Kidney tubule cell (primary cell): ENCODE measurements at places on chromosomes 4 and X.

- no peak for DNase-seq
These were observed 60.7 kb upstream of the PLAC1 start for GRCh38 chrX:134718966-134719317.

DNA sequence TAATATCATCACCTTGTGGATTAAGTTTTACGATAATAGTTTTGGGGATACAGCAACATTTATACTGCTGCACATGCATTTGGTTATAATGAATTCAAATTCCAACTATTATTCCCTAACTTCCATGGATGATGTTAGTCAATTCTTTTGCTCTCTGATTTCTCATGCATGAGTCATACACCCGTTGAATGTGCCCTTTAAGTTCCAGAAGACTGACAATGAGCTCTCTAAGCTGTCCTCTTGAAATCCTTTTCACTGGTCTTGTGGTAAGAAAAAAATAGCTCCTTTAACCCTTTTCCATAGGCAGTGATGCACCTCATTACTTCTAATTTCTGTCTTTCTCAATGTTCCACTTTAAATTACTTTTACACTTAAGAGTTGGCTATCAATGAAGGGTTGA lies 1095.2 kb upstream of the POU3F4 start:
- DNase-seq = peak; percentile 57

GRCh38 chr4:168978001-168978700 lies 31.9 kb downstream of the CBR4 start:
- peak; percentile 85 for DNase-seq

DNA sequence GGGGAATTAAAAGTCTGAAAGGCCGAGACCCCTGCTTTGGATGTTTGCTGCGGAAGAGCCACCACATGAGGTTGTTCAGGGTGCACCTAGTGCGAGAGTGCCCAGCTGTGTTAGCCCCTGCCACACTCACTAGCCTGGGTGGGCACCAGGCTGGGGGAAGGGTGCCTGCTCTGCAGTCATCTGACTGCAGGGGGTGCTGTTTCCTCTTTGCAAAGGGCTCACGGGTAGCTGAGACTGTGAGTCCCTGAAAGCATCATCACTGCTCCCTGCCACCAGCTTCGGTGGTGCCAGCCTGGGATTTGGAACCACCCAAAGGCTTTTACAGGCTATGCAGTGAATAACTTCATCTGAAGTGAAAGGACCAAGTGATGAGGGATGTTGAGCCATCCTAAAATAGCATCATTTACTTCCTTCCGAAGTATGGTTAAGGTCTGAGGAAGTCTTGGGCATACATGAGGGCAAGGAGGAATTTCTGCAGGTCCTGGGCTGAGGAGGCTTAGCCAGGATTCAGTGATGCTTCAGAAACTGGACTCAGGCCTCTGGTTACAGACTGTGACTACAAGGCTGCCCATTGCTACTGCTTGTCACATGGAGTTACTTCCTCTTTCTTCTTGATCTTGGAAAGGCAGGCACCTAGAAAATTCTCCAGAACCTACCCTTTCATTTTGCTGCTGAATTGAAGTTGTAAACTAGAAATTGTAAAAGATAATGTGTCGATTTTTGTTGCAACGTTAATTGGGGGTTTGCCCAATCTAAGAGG lies 293.2 kb upstream of the PRPS2 start:
- no peak for DNase-seq

- DNase-seq = no peak
These were observed 81.7 kb downstream of the AFAP1 start for GRCh38 chr4:7857993-7858392.

GRCh38 chrX:97021680-97022079 lies 138.0 kb downstream of the RPA4 start:
- no peak for DNase-seq

DNA sequence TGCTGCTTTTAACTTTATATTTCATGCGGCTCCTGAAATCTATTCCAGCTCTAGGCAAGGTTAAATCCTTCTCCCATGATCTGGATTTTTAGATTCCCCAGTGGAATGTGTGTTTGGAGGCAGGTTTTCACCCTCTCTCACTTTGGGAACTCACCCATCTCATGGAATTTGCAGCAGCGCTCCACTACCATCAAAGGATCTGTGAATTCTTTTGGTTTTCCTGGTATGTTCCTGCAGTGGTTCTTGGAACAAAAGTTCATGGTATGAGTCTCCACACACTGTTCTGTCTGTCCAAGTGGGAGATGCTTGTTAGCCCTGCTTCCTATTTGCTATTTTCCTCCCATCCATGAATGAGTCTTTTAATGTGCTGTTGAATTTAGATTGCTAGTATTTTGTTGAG lies 14.0 kb downstream of the APOOL start:
- DNase-seq = no peak

- no peak for DNase-seq
These were observed 35.0 kb upstream of the DKK2 start for GRCh38 chr4:107071108-107071507.

GRCh38 chrX:109384699-109385098 lies 97.2 kb downstream of the GUCY2F start:
- DNase-seq = peak; percentile 13

DNA sequence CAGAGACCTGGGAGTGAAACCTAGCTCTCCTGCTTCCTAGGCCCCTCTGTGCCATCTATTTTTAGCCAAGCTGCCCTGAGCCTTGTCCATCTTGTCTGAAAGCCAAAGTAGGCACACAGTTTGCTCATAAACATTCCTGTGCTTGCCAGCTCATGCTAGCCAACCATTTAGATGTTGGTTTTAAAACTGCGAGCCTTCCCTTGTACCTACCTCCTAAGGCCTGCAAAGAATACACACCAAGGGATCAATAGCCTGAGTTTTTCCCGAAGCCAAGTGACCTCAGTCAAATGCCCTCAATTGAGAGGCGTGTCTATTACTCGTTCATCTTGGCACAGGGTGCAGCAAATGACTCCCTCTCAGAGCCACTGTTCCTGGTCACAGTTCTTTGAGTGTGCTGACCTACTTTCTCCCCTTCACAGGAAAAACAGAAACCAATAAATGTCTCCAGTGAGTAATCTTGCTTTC lies 48.5 kb downstream of the ZCCHC12 start:
- peak; percentile 74 for DNase-seq

- no peak for DNase-seq
These were observed 209.9 kb downstream of the SHROOM3 start for GRCh38 chr4:76644831-76645485.

DNA sequence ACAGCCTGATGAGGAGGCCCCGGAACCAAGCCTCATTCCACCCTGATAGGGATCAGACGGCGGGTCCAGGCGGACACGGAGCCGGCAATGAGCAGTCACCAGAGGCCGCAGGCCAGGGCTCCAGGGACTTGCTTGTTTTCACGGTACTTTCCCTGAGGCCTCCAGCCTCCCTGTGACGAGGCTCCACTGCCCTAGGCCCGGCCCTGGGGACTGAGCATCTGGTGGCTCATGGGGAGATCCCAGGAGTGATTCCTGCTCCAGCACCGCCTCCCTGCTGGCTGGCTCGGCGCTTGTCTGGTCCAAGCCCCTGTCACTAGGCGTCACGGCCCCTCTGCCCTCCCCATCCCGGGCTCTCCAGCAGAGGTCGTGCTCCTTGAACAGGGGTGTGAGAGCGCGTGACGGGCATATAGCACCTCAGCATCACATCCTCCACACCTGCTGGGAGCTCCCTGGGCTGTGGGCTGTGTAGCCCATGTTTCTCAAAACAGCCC lies 14.1 kb downstream of the HTRA3 start:
- no peak for DNase-seq

DNA sequence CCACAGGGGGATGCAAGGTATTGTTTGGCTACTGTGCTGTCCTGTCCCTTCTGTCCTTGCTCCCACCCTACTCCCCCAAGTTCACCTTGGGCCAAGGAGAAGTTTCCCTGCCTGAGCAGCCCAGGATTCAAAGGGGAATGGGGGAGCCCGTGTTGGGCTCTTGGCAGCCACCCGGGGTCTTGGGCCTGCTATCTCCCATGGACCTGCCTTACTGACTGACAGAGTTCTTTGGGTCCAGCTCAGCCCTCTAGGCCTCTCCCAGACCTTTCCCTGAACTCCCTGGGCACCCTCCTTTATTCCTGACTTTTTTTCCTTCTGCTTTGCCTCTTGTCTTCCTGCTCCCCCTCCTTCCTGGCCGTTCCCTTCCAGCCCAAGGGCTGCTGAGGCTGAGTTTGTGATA lies 67.4 kb downstream of the STARD8 start:
- no peak for DNase-seq

GRCh38 chr4:3268395-3269104 lies 19.6 kb downstream of the MSANTD1 start:
- DNase-seq = no peak

- peak; percentile 70 for DNase-seq
These were observed 106.0 kb upstream of the NAP1L5 start for GRCh38 chr4:88803600-88804096.

- DNase-seq = no peak
These were observed 176.3 kb downstream of the RPA4 start for GRCh38 chrX:97060020-97060419.

DNA sequence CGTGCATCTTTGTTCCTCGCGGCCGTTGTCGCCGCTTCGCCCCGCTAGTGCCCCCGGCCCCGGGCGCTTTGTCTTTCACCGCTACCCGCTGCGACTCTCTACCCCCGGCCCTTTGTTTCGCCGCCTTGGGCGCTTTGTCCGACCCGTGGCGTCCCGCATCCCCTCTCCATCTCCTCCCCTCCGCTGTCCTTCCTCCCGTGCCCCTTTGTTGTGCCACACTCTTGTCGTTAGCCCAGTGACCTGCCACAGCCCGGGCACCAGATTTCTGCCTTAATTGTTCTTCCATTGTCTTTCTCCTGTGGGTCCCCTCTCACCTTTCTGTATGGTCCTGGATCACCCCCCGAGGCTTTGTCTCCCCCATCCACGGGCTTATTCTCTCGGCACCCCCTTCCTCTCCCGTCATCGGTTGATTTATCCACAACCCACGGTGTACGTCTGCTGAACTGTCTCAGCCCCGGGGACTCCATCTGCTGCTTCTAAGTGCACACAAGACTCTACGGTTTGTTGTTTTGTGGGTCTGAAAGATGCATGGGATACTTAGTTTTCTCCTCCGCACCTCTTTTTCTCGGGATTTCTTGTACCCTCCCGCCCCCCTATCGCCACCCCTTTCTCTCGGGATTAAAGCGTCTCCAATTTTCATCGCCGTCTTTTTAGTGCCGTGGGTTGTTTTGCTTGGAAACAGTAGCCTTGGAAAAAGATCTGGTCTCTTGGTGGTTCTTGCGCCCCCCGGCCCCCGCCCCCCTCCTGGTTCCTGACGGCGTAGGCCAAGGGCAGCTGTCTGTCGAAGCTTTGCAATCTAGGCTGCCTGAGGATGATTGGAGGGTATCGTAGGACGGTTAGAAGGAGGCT lies 783 bp downstream of the RBPJ start:
- peak; percentile 19 for DNase-seq

DNA sequence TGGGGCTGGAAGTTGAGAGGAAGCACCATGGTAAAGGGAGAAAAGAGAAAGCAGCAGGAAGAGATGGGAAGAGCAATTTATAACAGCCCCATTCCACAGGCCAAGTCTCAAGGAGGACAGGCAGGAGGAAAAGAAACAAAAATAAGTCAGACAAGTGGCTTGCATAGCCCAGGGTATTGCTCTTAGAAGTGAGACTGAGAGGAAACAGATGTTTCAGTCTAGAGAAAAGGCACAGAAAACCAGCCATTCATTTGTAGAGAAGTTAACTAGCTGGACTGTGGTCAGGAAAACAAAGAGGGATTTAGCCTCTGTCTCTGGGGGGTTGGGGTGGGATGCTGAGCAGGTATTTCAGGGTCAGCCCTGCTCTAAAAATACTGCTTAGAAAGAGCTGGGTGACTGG lies 175.0 kb upstream of the ARHGEF9 start:
- DNase-seq = no peak

DNA sequence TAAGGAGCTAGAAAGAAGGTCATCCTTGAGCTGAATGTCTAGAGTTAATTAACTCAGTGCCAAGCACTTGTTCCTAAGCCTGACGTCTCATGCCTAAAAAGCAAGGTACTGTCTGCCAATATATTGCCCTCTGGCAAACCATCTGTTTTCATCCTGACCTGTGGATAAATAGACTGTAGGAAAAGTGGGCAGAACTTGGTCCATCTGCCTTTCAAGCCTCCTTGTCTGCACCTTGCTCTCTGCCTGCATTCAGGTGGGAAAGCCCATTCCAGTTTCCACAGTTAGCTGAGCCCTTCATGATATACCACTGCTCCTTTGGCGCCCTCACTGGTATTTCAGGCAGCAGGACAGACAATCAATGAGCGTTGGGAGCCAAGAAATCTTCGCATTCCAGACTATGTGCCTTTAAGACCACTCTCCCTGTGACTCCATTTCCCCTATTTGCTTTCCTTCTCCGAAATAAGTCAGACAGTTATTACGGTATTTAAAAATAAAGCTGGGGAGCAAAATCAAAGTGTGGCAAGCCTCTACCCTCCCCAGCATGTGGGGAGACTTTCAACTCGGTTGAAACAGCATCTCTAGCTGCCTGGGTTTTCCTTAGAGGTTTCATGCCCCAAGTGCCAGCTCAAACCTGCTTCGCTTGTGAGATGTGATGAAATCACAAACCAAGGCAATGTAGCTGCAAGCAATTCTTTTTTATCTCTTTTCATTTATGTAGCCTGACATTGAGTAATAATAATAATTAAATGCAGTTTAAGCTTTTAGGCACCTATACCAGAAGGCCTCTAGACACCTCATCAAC lies 2.5 kb upstream of the CCDC149 start:
- DNase-seq = no peak

- peak; percentile 68 for DNase-seq
These were observed 324.8 kb upstream of the DDX53 start for GRCh38 chrX:22674932-22675331.

DNA sequence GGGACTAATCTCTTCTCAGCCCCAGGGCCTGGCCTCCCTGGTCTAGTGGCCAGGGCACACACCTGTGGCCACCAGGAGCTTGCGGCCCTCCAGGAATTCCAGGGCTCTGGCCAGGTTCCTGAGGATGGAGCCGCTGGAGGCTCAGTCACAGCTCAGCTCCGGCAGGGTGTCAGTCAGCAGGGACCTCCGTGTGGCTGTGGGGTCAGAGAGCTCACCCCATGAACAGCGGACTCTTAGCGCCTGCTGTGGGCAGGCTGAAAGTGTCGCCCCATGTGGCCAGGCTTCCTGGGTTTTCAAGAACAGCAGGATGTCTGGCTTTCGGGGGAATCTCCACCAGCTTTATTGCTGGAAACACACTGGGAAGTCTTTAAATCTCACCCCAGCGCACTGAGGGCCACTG lies 19.3 kb upstream of the SH3TC1 start:
- no peak for DNase-seq

DNA sequence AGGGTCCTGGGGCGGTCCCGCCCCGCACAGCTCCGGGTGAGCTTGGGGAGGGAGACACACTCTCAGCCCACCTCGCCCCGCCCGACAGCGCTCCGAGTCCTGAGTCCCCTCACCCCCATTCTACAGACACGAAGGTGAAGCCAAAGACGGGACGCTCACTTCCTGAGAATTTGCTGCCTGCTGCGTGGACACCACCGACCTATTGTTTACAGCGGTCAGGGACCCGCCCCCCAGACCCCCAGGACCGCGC lies 796 bp upstream of the ZNF141 start:
- DNase-seq = no peak

GRCh38 chrX:12228862-12229261 lies 90.6 kb downstream of the FRMPD4 start:
- DNase-seq = no peak
